ENCODE measurements at places on chromosomes 6 and 20. TPM values are rescaled to one million over a fixed set of nuclear protein-coding genes. Genes with fewer than 3 reads are reported as not detected.

The FLRT3 gene
- total RNA-seq: not detected

The SLC13A3 gene
- not detected for total RNA-seq

The DPPA5 gene
- not detected for total RNA-seq

The NRSN1 gene
- total RNA-seq: not detected
